ENCODE measurements at places on chromosomes 1 and 21.

GRCh38 chr1:53031732-53032131 is 30.3 kb upstream of the PODN start:
- DNase-seq, result no peak

GRCh38 chr1:1432274-1432950 is 3.1 kb upstream of the VWA1 start:
- DNase-seq, result no peak

GRCh38 chr1:234495231-234495990 is 16.4 kb upstream of the TARBP1 start:
- no peak for DNase-seq

- DNase-seq, result no peak
These were observed 68.0 kb downstream of the PUM1 start for GRCh38 chr1:30997463-30998057.

DNA sequence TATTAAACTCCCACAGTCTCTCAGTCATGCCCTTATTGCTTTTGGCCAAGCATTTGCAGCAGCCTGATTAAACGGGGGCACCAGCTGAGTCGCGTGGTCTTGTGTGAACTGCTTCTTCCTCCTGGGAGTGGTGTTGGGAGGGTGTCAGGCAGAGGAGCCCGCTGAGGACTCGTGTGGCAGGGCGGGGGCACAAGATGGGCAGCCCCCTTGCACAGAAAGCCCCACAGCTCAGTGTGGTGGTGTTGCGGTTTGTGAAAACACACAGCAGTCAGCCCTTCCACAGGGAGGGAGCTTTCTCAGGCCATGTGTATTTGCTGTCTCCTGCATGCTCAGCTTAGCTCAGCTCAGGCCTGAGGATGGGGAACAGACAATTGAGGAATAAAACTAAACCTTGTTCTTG is 22.4 kb downstream of the PEX14 start:
- DNase-seq, result no peak

GRCh38 chr1:229674042-229674441 is 48.0 kb downstream of the URB2 start:
- DNase-seq, result no peak

Data from SK-N-MC (cell line).